ENCODE measurements at places on chromosomes 4 and X. TPM values are rescaled to one million over a fixed set of nuclear protein-coding genes. Genes with fewer than 3 reads are reported as not detected.
A peak's percentile ranks its signal among the peaks of the same experiment; 100 is the strongest.

Gene HSFX2
- total RNA-seq, result not detected

Gene DCHS2
- 0.43 TPM for total RNA-seq

Gene FGA
- total RNA-seq, result 18.2 TPM

Gene BEX5
- 26.8 TPM for total RNA-seq

Gene CLDN2
- 1.2 TPM for total RNA-seq

DNA sequence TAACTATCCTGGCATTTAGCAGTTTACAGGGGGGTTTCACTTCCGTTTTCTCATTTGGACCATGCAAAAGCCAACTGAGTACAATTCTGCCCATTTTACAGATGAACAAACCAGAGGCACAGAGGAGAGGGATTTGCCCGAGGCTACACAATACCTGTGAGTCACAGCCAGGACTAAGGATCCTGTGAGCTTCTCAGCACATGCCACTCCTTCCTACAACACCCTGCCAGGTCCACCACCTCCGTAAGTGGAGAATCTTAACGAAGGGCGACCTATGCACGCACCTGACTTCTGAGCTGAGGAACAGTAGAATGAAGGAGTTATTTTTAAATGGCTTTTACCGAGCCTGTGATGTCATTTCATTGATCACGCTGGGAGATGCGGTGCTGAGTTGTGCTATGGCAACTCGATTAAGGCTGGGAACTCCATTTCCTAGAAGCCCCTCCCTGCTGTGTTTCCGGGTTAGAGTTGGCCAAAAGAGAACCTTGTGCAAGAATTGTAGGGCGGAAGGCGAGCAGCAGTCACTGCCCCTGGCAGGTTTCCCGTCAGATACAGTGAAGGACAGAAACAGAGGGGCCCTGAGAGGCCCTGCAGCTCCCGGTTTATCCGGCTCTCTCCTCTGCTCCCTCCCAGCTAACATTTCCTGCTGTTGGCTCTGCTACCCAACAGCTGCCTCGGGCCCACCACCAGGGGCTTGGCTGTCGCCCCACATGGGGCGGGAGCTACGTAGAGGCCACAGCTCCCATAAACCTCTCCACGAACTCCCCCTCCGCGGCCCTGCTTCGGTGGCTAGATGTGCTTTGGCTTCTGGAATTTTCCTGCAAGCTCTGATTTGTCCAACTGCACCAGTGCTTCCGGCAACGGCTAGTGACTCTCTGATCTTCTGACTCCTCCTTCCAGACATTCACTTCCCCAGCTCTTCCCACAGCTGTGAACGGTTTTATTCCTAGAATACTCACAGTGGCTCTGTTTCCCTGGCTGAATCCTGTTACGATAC is 75.1 kb upstream of the USP9X start:
- no peak overlapping the region for H3K27ac ChIP-seq
- H3K27me3 ChIP-seq, result peaks cover 2% of the 10 kb centered on the region
- no peak overlapping the region for H3K4me3 ChIP-seq
- peaks cover 2% of the 10 kb centered on the region for H3K4me1 ChIP-seq
- no peaks in the 10 kb centered on the region for H3K36me3 ChIP-seq
- no peak for DNase-seq

DNA sequence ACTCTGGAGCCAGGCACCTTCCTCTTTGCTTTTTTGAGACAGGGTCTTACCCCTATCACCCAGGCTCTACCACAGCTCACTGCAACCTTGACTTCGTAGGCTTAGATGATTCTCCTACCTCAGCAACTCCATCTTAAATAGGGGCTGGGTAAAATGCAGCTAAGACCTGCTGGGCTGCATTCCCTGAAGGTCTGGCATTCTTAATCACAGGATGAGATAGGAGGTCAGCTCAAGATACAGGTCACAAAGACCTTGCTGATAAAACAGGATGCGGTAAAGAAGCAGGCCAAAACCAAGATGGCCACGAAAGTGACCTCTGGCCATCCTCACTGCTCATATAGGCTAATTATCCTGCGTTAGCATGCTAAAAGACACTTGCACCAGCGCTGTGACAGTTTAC is 770.8 kb upstream of the PRKX start:
- DNase-seq, result no peak
- no peak overlapping the region for H3K4me3 ChIP-seq
- H3K27ac ChIP-seq, result no peak overlapping the region
- H3K27me3 ChIP-seq, result no peaks in the 10 kb centered on the region
- no peaks in the 10 kb centered on the region for H3K36me3 ChIP-seq

DNA sequence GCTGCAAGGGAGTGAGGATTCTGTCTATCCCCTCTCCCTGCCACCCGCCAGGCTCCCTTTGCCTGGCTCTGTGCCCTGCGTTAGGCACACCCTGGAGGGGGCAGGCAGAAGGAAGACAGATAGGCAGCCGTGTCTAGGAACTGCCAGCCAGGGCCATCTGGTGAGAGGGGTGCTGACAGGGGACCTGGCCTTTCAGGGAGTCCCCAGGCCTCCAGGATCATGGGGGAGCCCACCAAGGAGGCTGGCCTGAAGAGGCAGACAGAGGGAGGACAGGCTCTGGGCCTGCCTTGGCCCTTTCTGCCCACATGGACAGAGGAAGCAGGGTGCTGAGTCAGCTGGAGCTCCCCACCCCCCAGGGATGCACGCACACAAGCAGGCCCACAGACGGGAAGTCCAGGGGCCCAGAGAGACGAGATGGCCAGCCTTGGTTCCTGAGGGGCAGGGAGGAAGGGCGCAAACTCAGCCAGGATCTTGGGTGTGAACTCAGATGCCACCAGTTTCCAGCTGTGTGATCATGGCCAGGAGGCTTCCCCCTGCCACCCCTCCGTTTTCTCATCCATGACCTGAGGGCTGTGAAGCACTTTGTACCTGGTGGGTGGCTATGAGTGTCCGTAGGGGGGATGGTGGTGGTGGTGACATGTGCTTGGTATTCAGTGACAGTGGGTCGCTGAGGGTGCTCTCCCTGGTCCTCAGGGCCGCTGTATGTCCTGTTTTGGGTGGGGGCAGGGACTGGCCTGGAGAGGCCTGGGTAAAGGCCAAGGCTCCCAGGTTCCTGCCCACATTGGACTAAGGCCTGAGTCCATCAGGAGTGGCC is 1.8 kb downstream of the SH3BP2 start:
- H3K36me3 ChIP-seq, result no peaks in the 10 kb centered on the region
- peaks cover 37% of the 10 kb centered on the region for H3K27me3 ChIP-seq
- H3K4me1 ChIP-seq, result no peaks in the 10 kb centered on the region
- no peak for DNase-seq

DNA sequence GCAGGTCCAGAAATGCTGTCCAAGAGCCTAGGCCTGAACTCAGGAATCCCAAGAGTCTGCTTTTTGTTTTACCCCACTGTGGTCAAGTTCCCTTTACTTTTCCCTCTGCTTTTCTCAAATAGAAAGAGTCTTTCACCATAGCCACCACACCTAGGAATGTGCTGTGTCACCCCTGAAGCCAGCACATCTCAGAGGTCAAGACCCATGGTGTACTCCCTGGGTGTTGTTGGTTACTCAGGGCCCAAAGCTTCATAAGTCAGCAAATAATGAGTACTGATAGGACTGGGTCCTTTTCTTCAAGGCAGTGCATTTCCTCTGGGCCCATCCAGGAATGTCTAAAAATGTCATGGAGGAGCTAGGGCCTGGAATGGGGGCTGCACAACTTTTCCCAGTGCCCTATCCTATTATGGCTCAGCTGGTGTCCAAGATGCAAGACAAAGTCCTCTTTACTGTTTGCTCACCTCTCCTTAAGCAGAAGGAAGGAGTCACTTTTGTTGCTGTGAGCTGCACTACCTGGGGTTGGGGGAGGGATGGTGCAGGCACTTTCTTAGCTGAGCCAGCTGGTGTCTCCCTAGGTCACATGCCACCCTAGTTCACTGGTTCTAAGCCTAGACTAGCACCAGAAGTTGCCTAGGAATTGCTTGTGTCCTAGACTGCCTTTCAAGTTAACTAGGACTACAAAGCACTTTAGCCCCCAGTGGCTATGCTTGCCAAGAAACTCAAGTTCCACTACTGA is 62.4 kb upstream of the RXFP1 start:
- no peaks in the 10 kb centered on the region for H3K36me3 ChIP-seq
- H3K4me3 ChIP-seq, result no peak overlapping the region
- H3K27me3 ChIP-seq, result no peaks in the 10 kb centered on the region
- H3K27ac ChIP-seq, result no peak overlapping the region
- no peaks in the 10 kb centered on the region for H3K4me1 ChIP-seq

DNA sequence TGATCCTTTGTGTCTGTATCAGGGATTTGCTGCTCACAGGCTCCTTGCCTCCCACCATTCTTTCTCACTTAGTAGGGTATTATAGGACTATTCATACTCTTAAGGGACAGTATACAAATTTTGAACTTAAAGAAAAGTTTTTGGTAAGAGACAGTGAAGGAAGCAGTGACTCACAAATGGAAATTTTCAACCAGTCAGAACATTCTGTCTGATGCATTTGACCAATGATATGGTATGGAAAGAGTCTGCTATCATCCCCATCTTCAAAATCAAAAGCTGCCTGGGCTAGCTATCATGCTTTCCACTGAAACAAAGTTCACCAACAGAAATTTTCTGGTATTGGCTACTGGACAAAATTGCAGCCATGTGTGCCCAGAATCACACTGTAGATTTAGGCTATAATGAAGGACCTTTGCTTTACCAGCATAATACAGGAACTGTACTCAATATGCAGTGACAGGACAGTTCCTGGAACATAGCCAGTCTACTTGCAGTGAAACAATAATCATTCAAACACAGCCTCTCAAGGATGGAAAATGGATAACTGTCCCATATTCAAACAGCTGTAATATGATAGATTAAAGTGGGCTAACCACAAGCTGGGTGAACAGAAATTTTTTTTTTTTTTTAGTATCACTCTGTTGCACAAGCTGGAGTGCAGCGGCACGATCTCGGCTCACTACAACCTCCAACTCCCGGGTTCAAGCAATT is 109.0 kb upstream of the ACSL4 start:
- H3K4me1 ChIP-seq, result peaks cover 7% of the 10 kb centered on the region
- no peaks in the 10 kb centered on the region for H3K27me3 ChIP-seq
- no peak overlapping the region for H3K4me3 ChIP-seq
- no peaks in the 10 kb centered on the region for H3K36me3 ChIP-seq
- no peak for DNase-seq

DNA sequence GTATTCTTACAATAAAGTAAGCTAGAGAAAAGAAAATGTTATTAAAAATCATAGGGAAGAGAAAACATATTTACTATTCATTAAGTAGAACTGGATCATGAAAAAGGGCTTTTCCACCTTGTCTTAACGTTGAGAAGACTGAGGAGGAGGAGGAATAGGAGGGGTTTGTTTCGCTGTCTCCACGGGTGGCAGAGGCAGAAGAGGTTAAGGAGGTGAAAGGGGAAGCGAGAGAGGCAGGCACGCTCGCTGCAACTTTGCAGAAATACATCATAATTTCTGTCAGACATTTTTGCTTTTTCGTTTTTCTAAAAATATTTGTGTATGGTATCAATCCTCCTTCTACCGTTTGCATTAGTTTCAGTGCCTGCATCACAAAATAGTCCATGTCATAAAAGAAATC is 2375.1 kb upstream of the AGA start:
- H3K36me3 ChIP-seq, result no peaks in the 10 kb centered on the region
- no peak overlapping the region for H3K4me3 ChIP-seq
- no peak for DNase-seq
- H3K4me1 ChIP-seq, result no peaks in the 10 kb centered on the region
- H3K27me3 ChIP-seq, result no peaks in the 10 kb centered on the region

GRCh38 chrX:9786798-9787635 is 788 bp downstream of the SHROOM2 start:
- peak overlapping the region; percentile 95 for H3K27ac ChIP-seq
- no peak for DNase-seq
- H3K27me3 ChIP-seq, result no peaks in the 10 kb centered on the region
- no peaks in the 10 kb centered on the region for H3K36me3 ChIP-seq

DNA sequence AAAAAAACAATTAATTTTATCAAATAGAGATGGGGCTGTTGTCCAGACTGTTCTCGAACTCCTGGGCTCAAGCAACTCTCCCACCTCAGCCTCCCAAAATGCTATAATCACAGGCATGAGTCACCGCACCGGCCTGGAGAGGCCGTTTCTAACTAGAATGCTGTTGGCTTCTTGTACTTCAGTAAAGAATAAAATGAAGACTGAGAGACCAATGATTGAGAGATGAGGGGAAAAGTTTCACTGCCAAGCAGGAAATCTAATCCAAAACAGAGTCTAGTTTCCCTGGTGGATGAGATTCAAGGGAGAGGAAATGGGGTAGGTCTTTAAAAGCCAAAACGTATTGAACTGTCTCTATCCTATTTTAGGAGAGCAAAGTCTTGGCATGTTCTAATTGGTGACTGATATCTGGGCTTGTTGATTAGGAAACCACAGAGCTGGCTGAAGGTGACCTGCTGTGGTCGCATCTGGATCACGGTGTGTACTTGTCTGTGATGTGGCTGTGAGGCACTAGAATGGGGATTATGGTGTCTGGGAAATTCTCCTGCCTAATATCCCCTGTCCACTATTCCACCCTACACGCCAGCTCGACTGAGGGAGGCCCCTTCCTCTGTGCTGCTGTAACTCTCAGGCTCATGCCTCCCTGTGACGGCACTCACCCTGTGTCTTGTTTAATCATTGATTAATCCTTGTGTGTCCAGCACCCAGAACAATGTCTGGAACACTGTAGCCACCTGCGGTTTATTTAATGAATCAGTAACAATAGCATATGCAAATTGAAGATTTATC is 15.0 kb upstream of the TRIM2 start:
- H3K4me1 ChIP-seq, result peaks cover 12% of the 10 kb centered on the region
- no peak for DNase-seq
- no peaks in the 10 kb centered on the region for H3K36me3 ChIP-seq
- H3K27ac ChIP-seq, result peak overlapping the region; percentile 92
- H3K4me3 ChIP-seq, result peak overlapping the region; percentile 18

GRCh38 chrX:57121816-57122215 is 468 bp upstream of the SPIN2B start:
- no peak for DNase-seq
- H3K4me3 ChIP-seq, result peak overlapping the region; percentile 94
- peak overlapping the region; percentile 98 for H3K27ac ChIP-seq
- H3K4me1 ChIP-seq, result peaks cover 1% of the 10 kb centered on the region
- H3K27me3 ChIP-seq, result no peaks in the 10 kb centered on the region

DNA sequence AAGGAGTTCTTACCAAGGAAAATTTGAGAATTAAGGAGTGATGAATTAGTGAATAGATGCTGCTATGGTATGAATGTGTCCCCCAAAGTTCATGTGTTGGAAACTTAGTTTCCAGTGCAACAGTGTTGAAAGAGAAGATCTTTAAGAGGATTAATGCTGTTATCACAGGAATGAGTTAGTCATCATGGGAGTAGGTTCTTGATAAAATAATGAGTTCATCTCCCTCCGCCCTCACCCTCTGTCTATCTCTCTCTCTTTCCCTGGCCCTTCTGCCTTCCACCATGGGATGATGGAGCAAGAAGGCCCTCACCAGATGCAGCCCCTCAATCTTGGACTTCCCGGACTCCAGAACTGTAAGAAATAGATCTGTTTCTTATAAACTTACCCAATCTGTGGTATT is 38.3 kb upstream of the KLHL8 start:
- DNase-seq, result no peak
- H3K4me3 ChIP-seq, result no peak overlapping the region
- no peaks in the 10 kb centered on the region for H3K4me1 ChIP-seq
- H3K27ac ChIP-seq, result no peak overlapping the region
- H3K36me3 ChIP-seq, result no peaks in the 10 kb centered on the region

GRCh38 chrX:119118780-119119395 is 8.7 kb downstream of the KIAA1210 start:
- no peaks in the 10 kb centered on the region for H3K27me3 ChIP-seq
- DNase-seq, result peak; percentile 29
- no peak overlapping the region for H3K4me3 ChIP-seq
- no peaks in the 10 kb centered on the region for H3K4me1 ChIP-seq
